ENCODE measurements at places on chromosomes 2 and 18. TPM values are rescaled to one million over a fixed set of nuclear protein-coding genes. Genes with fewer than 3 reads are reported as not detected.

The WDR75 gene
- total RNA-seq = 121 TPM

The KIF5C gene
- total RNA-seq = 19.7 TPM

The SLC30A3 gene
- 0.22 TPM for total RNA-seq

The CERS6 gene
- 21.3 TPM for total RNA-seq

The LYPD6B gene
- not detected for total RNA-seq

The KANSL1L gene
- 2.6 TPM for total RNA-seq

The ASXL3 gene
- not detected for total RNA-seq

The CTNNA2 gene
- total RNA-seq = not detected

Data from activated naive CD8-positive, alpha-beta T cell treated with anti-CD3 and anti-CD28 coated beads for 36 hours (primary cell).